Osteoblast (primary cell): ENCODE measurements at places on chromosomes 3 and 15.

GRCh38 chr3:123642182-123642956, 57.5 kb upstream of the HACD2 start:
- DNase-seq = peak; percentile 95

GRCh38 chr3:65344846-65345245, 657.0 kb upstream of the ADAMTS9 start:
- no peak for DNase-seq

GRCh38 chr15:62248277-62248984, 83.3 kb upstream of the C2CD4B start:
- no peak for DNase-seq

GRCh38 chr3:145357453-145357852, 803.5 kb downstream of the PLOD2 start:
- DNase-seq = no peak

DNA sequence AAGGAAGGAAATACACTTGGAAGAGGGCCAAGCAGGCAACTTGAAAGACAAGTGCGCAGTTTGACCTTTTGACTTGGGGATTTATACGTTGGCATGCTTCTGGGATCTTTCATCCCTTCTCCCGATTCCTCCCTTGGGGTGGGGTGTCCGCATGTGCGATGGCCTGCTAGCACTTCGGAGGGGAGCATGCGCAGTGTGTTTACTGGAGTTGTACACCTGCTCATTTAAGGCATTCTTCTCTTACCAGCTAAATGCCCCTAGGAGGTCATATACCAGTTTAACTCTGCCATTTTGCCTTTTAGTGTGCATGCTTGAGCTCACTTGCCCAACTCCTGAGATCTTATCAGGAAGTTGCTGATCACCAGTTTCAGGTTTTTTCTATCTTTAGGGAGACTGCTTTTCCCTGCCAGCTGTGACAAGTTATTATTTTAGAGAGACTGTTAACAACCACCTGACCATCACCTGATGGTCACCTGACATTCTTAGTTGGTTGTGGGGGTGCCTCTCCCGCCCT, 63.5 kb downstream of the BFSP2 start:
- DNase-seq = no peak

DNA sequence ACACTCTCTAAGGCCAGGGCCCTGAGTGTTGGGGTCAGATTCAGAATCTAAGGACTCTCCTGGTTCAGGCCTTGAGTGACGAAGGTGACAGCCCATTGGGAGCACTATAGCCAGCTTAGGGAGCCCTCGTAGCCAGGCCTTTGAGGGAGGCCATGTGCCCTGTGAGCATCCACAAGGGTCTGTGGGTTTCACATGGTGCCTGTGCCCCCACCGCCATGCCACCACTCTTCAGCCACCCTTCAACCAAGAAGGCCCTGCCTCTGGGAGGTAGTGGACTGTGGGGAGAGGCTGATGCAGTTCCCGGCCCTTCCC, 37.5 kb downstream of the TSPAN3 start:
- DNase-seq = peak; percentile 78

DNA sequence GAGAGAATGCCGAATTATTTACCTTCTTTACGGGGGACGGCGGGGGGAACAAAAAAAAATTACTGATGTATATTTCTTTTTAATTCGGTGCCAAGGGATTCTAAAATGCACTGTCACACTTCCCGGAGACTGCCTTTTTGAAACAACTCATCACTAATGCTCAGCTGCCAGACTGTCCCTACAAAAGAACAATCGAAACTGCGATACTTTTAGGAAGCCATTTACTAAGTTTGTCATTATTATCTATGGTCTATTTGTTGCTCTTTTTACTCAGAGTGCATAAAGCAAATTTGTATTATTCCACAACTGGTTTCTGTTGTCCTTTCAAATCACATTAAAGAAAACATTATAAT, 60.8 kb downstream of the TM4SF4 start:
- no peak for DNase-seq

DNA sequence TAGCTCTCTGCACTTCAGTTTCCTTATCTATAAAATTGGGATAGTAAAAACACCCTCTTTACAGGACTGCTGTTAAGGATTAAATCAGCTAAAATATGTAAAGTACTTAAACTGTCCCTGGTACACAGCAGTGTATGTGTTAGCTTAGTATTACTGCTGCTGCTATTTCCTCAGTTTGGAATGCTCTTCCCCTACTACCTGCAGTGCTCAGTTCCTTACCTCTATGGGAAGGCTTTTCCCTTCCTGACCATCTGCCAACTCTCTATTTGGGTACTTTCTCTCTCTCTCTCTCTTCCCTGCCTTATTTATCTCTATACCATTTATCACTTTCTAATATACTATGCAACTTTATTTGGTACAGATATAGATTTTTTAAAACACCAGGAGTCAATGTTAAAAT, 26.5 kb downstream of the KPNA4 start:
- no peak for DNase-seq
